Tibial artery (tissue), 4 donors: ENCODE measurements at places on chromosomes 7 and 10.

DNA sequence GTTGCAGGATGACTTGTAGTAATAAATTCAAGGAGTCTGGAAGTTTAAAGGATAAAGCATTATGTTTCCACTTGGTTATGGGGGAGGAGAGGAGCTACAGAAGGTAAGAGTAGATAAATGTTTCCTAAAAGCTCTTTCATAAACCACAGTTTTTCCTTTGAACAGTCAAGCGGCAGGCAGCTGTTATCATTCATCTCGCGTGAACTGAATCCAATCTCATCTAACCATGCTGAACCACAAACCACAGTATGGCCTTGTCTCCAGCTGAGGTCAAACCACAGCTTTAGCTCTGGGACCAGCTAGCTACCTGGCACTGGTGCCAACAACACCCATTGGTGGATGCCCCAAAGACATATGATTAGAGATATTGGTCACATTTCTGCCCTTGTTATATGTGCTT lies 63.3 kb downstream of the NOC3L start:
- DNase-seq: no peak

GRCh38 chr7:55532150-55532917 lies 40.0 kb downstream of the VOPP1 start:
- DNase-seq: no peak

DNA sequence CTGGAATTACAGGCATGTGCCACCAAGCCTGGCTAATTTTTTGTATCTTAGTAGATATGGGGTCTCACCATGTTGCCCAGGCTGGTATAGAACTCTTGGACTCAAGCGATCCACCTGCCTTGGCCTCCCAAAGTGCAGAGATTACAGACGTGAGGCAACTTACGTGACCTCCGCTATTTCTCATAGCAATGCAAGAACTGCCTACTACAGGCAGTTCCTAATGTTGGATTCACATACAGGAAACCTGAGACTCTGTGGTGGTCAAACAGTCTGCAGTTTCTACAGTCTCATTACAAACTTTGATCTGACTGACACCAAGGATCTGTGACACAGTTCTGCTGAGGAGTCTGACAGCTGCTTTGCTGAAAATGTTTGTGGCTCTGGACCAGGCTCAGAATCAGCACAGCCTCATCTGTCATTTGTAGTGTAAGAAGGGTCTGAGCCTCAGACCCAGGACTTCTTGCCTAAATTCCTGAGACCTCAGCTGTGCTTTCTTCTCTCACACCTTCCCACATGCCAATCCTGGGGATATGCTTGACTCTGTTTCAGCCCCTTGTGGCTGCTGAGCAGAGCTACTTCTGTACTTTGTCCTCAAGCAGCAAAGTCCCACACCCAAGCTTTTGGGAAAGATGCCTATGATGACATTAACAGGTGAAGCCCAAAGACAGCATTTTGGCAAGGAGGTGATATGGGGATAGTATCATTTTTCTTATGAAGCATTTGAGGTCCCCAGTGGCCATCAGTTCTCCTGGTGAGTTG lies 48.0 kb upstream of the CYP2C9 start:
- DNase-seq: no peak

- no peak for DNase-seq
Observed at GRCh38 chr10:102413053-102413705, 5.4 kb downstream of the PSD start.

- no peak for DNase-seq
Observed at GRCh38 chr7:50303335-50304128, 984 bp upstream of the IKZF1 start.

GRCh38 chr7:14521183-14521582 lies 381.4 kb downstream of the DGKB start:
- DNase-seq: no peak

GRCh38 chr10:132355297-132355696 lies 23.3 kb downstream of the LRRC27 start:
- DNase-seq: no peak

DNA sequence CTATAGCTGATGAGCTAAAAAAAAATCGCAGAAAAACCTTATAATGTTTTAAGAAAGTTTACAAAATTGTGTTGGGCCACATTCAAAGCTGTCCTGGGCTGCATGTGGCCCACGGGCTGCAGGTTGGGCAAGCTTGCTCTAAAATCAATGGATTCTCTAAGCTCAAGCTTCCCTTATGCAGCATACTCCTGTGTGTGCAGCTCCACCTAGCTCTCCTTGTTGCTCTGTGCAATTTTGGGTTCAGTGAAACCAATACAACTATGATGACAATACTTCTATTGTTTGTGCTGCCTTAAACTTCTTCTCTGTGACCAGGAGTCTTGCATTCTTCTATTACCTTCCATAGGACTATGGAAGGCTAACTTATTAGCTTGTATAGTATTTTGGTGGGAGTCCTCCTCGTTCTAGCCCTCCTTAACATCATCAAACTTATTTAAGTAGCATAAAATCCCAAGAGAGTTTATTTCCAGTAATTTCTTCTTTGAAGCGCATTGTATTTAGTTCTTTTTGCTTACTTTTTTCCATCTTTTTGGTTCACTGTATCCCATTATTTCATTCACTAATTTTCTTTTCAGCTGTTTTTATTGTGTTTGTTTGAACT lies 170.9 kb upstream of the SMIM30 start:
- DNase-seq: no peak

DNA sequence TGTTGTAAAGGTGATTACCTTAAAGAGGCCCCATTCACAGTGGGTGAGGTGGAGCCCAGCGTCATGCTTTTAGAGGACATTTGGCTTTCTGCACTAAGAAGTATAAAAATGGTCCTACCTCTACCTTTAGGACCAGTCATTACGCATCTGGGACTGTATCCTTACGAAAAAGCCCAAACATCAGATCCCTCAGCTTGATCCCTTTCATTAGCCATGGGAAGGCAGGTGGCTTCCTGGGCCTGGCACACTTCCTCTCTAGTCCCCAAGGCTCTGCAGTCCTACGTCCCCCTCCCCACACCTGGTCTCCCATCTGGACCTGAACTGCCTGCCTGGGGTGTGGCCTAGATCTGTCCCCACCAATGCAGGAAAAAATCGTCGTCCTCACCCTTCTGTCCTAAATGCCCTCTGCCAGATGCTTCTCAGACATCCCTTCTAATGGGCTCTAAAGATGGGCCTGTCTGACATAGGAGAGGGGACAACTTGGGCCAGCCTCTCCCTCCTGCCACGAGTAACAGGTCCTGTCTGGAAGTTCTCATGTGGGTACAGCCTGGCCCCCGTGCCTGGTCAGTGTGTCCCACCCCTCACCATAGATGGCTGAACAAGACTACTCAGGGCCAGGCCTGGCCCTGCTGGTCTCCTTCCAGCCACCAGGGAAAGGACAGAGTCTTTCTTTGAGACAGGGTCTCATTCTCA lies 11.8 kb upstream of the SLC18A3 start:
- DNase-seq: no peak
